ENCODE measurements at places on chromosomes 6 and 20.

GRCh38 chr6:39200498-39201020 lies 28.7 kb downstream of the KCNK5 start:
- DNase-seq: no peak

DNA sequence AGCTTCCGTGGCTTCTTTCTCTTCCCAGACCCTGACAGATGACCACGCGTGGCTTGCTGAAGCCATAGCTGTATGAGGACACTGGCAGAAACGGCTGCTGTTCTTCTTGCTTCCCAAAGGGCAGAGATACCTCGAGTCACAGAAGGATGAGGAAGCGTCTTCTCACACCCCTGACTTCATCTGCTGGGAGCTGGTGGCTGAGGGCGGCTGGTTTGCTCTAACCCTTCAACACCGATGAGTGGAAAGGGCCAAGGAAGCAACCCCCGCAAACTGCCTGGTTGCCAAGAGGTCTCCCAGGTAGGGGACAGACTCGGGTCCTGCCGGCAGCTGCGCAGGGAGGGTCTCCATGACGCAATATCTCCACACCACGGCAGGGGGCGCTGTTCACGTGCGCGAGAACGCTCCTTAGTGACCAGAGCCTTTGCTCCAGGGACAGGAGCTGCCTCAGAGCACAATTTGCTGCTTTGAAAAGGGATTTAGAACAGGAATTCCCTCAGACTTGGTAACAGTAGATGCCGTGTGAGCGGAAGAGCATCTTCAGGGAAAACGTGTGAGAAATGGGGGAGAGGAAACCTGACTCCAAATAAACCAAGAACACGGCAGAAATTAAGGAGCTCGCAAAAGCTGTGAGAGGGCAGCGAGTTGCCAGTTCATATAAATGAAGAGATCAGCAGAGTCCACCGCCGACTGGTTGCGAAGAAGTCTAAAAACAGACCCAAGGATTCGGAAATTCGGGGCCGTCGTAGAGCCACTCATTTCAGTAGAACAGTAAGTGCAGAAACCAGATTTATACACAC lies 80.2 kb downstream of the ERMARD start:
- peak; percentile 36 for DNase-seq

- peak; percentile 16 for DNase-seq
Measured at GRCh38 chr6:79525272-79526100, 11.7 kb downstream of the LCA5 start.

GRCh38 chr6:55704421-55704820 lies 125.4 kb upstream of the HMGCLL1 start:
- DNase-seq: peak; percentile 16

GRCh38 chr20:49712996-49713752 lies 504 bp downstream of the B4GALT5 start:
- no peak for DNase-seq

DNA sequence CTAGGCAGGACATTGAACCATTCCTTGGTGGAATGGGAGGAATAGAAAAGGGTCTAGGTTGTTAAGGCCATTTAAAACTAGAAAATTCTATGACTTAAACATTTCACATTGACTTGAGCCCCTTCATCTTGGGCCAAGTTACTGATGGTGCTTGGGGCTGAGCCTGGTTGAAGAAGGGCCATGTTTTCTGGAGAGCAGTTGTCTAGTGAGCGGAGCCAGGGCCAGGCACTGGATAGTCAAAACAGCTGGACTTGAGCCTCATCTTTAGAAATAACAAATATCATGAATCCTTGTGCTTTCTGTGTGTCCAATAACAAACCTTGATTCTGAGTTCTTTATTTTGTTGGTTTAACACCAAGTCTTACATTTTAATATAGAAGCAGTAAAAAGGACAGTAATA lies 134.6 kb upstream of the TCF21 start:
- DNase-seq: no peak

- no peak for DNase-seq
Measured at GRCh38 chr20:168876-169275, 11.6 kb downstream of the DEFB127 start.

GRCh38 chr6:3414327-3415081 lies 42.3 kb downstream of the SLC22A23 start:
- peak; percentile 82 for DNase-seq

DNA sequence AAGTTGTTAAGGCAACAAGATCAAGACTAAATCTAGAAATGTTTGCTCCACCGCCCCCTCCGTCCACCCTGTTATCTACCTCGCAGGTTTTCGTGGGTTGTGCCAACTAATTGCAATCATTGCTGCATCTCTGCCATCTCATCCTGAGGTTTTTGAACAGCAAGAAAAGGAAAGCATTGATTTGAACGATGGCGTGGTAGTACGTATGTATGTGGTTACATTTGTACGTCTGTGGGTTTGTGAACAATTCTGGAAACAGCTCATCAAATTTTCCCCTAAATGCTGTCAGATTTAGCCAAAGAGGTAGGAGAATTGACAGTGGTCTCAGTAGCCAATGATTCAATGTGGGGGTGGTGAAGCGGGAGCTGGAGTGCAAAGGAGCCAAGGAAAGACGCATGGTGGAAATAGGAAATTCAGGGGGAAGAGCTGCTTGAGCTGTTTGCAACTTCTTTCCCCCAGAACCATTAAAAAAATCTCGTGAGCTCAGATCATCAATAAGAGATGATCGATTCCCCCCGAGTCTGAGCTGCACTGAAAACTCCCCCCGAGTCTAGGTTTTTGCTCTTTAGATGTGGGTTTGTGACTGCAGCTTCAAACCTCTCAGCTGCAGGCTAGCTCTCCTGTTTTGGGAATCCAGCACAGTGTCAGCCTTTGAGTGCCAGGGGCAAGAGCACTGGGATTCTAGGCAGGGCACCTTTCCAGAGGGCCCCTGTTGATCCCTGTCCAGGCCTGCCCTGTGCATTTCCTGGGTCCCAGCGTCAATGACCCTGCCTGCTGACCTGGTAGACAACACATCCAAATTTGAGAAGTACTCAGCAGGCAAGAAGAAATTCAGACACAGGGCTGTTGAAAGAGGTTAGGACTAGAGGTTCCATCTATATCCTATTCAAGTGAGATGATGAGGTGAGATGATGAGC lies 72.6 kb upstream of the LY86 start:
- DNase-seq: no peak

- no peak for DNase-seq
Measured at GRCh38 chr6:15283986-15284361, 38.1 kb downstream of the JARID2 start.

GRCh38 chr20:22475662-22476061 lies 108.7 kb downstream of the FOXA2 start:
- DNase-seq: no peak

- DNase-seq: no peak
Measured at GRCh38 chr20:46145713-46146112, 27.6 kb downstream of the CD40 start.

DNA sequence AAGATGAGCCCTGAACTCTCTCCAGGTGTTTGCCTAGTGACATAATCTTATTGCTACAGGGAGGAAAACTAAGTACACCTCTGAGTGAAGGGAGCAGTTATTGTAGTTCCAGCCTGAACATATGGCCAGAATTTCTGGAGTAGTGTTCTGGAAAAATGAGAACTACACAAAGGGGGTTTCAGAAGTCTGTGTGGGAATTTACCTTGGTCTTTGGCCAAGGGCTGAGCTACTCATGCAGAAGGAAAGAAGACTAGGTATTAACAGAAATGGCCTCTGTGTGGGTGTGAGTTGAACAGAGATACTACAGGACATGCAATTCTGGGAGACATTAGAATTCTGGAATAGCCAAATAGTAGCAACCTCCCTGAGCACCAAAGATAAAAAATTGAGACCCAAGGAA lies 1009.7 kb upstream of the GJE1 start:
- no peak for DNase-seq

- DNase-seq: no peak
Measured at GRCh38 chr6:14549871-14550270, 432.3 kb downstream of the CD83 start.

- DNase-seq: peak; percentile 43
Measured at GRCh38 chr6:3813150-3813780, 35.9 kb upstream of the FAM50B start.

- no peak for DNase-seq
Measured at GRCh38 chr6:84854811-84855400, 90.5 kb upstream of the TBX18 start.

DNA sequence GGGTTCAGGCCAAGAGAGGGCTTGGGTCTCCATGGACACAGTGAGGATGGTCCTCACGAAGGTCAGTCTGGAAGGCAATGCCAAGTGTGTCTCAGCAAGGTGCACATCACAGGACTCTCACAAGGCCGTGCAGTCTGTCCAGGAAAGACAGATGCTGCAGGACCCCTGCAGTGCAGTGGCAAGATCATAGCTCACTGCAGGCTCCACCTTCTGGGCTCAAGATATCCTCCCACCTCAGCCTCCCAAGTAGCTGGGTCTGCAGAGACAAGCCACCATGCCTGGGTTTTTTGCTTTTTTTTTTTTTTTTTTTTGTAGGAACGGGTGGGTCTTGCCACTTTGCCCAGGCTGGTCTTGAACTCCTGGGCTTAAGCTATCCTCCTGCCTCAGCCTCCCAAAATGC lies 26.4 kb downstream of the ZMYND8 start:
- DNase-seq: no peak

DNA sequence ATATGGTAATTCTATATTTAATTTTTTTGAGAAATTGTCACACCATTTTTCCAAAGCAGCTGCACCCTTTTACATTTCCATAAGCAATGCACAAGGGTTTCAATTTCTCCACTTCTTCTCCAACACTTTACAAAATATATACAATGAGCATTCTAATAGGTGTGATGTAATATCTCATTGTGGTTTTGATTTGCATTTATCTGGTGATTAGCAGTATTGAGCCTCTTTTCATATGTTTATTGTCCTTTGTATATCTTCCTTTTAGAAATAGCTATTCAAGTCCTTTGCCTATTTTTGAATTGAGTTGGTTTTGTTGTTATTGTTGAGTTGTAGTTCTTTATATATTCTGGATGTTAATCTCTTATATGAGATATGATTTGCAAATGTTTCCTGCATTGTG lies 47.6 kb upstream of the HBS1L start:
- DNase-seq: no peak

DNA sequence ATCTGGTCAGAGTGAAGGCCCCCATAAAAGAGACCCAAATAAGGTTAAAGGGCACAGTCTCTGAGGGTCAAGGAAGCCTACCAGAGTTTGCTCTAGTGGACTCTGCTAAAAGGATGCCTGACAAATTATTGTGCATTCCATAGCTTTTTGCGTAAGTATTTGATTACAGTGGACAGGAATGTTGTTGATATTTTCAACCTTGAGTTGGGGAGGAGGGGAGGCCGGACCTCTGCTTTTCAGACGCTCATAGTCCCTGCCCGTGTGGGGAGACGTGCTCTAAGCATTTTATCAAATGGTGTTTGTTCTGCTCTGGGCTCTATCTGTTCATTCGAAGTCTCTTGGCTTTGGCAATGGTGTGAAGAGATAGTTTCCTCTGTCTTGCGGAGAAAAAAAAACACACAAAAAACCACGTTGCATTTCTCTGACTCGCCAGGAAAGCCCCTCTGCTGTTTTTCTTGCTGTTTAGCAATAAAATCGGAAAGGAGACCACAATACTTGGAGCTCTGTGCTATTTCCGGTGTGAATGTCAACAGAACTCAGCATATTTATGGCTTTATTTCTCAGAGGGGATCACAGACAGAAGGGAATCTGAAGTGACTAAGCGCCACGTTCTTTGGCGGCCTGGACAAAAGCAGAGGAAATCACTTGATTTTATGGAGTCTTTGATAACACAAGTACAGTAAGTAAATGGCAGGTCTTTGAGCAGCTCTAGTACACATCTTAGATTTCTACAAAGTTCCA lies 159.8 kb downstream of the ZFP64 start:
- peak; percentile 75 for DNase-seq

- DNase-seq: no peak
Measured at GRCh38 chr20:33005132-33005566, 916 bp upstream of the SUN5 start.

- peak; percentile 98 for DNase-seq
Measured at GRCh38 chr6:45896783-45897441, 118.7 kb downstream of the CLIC5 start.

- no peak for DNase-seq
Measured at GRCh38 chr20:47544852-47545251, 43.2 kb downstream of the NCOA3 start.

DNA sequence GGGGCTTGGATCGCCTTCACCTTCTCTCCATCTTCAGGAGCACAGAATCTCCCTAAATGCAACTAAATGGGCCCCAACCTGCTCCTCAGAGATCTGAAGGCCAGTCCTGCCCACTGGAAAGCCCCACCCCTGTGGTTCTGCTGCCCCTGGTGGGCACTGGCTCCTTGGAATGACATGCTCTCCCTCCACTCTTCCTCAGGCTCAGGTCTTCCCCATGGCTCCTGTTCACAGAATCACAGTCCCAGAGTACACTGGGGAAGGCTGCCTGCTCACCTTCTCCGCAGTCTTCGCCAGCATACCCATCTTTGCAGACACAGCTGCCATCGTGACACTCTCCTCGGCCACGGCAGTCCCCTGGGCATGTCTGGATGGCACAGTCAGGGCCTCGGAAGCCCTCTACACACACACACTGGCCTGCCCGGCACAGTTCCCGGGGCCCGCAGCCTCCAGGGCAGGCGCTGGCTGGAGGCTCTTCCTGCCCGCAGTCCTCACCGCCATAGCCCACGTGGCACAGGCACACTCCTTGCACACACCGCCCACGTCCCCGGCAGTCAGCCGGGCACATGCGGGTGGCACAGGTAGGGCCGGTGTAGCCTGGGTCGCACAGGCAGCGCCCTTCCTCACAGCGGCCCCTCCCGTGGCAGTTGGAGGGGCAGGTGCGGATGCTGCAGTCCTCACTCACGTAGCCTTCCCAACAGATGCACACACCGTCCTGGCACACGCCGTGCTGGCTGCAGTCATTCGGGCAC lies 13.6 kb downstream of the TNXB start:
- no peak for DNase-seq

GRCh38 chr6:18019539-18020534 lies 32.4 kb upstream of the KIF13A start:
- no peak for DNase-seq

GRCh38 chr20:34385464-34385863 lies 22.4 kb downstream of the ITCH start:
- DNase-seq: no peak

GRCh38 chr6:54602591-54602990 lies 244.0 kb upstream of the FAM83B start:
- no peak for DNase-seq

GRCh38 chr6:3230900-3231246 lies 3.4 kb upstream of the TUBB2B start:
- no peak for DNase-seq

DNA sequence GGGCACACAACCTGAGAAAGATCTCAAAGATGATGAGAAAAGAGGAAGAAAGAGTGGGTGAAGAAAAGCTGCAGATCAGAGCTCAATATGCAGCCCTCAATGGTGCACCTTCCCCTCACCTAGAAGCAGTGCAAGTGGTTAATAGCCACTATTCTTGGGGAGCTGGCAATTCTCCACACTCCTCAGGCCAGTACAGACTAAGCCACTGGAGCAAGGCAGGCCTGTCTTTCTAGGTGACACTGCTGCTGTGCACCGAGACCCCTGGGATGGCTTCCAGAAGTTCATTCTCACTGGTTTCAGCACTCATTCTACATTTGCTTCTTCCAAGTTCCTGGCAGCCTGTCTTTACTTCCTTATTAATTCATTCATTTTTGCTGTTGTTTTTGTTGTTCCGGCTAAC lies 973.3 kb downstream of the KIF16B start:
- no peak for DNase-seq

Data from H4 (cell line).